ENCODE measurements at places on chromosomes 16 and 17.

DNA sequence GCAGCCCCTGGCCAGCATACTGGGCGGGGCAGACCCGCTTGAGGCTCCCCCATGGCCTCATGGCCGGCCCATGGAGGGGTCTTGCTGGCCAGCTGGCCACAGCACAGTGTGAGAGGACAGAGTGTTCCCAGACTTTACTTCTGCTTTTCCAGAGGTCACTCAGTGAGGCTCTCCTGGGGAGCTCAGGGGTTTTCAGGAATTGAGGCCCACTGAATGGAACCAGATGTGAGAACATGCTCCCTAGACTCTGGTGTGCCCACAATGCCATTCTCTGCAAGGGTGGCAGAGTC is 21.2 kb downstream of the ATP6V0D1 start:
- no peak overlapping the region for H3K27ac ChIP-seq
- no peak for DNase-seq
- peaks cover 7% of the 10 kb centered on the region for H3K4me1 ChIP-seq
- H3K27me3 ChIP-seq = no peaks in the 10 kb centered on the region
- H3K36me3 ChIP-seq = peaks cover 8% of the 10 kb centered on the region

GRCh38 chr17:30212750-30213149 is 22.7 kb downstream of the SLC6A4 start:
- H3K4me3 ChIP-seq = no peak overlapping the region
- no peaks in the 10 kb centered on the region for H3K36me3 ChIP-seq
- peaks cover 41% of the 10 kb centered on the region for H3K27me3 ChIP-seq

GRCh38 chr17:68288804-68289203 is 2.1 kb downstream of the SLC16A6 start:
- H3K4me1 ChIP-seq = peaks cover 45% of the 10 kb centered on the region
- H3K27ac ChIP-seq = peak overlapping the region; percentile 70
- H3K36me3 ChIP-seq = peaks cover 7% of the 10 kb centered on the region

- peaks cover 7% of the 10 kb centered on the region for H3K27me3 ChIP-seq
- H3K36me3 ChIP-seq = no peaks in the 10 kb centered on the region
- no peak overlapping the region for H3K4me3 ChIP-seq
- H3K27ac ChIP-seq = no peak overlapping the region
- no peak for DNase-seq
- peaks cover 19% of the 10 kb centered on the region for H3K4me1 ChIP-seq
Observed at GRCh38 chr17:65095465-65095864, 38.9 kb upstream of the GNA13 start.

- no peak overlapping the region for H3K27ac ChIP-seq
- peaks cover 59% of the 10 kb centered on the region for H3K36me3 ChIP-seq
- DNase-seq = no peak
- no peak overlapping the region for H3K4me3 ChIP-seq
- no peaks in the 10 kb centered on the region for H3K27me3 ChIP-seq
Observed at GRCh38 chr16:11136600-11136999, 119.4 kb downstream of the SOCS1 start.

DNA sequence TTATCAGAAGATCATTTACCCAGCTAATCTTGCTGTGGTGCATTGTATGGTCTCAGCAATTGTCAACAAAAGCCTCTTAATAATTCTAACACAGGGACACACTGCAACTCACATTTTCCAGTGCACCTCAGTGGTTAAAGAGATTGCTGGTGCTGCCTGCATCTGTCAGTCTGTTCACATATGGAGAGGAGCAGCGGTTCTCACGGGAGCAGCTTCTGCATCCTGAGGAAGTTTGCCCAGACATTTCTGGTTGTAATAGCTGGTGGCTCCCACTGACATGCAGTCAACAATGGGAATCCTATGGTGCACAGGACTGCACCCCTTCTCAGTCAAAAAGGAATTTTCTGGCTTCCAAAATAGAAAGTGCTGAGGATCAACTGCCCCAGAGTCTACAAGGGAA is 7.8 kb downstream of the GGA2 start:
- H3K27me3 ChIP-seq = no peaks in the 10 kb centered on the region
- H3K36me3 ChIP-seq = peaks cover 11% of the 10 kb centered on the region
- DNase-seq = no peak
- H3K4me1 ChIP-seq = peaks cover 68% of the 10 kb centered on the region
- no peak overlapping the region for H3K4me3 ChIP-seq

DNA sequence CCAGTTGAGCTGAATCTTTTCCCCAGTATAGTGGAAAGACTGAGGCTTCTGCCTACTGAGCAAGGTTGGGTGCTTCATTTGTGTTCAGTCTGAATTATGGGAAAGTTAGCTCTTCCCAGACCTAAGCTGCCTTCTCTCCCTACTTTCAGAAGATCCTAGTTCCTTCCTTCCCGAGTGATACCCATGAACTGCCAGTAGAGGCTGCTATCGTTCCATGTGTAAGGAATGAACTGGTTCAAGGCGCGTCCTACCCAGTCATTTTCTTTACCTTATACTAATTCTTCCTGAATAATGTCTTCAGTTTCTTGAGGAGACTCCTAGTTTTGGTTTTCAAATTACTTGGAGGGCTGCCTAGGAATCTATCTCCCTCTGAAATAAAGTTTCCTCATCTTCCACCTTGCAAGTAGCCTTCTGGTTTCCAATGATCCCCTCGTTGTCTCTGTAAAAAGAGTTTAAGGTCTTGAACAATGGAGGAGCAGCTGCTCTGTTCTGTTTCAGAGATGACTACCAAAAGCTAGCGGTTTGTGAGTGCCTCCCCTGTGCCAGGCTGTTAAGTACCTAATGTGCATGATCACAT is 934 bp upstream of the AOC2 start:
- peaks cover 2% of the 10 kb centered on the region for H3K4me1 ChIP-seq
- H3K27ac ChIP-seq = no peak overlapping the region
- H3K4me3 ChIP-seq = no peak overlapping the region
- no peaks in the 10 kb centered on the region for H3K27me3 ChIP-seq
- H3K36me3 ChIP-seq = peaks cover 52% of the 10 kb centered on the region

DNA sequence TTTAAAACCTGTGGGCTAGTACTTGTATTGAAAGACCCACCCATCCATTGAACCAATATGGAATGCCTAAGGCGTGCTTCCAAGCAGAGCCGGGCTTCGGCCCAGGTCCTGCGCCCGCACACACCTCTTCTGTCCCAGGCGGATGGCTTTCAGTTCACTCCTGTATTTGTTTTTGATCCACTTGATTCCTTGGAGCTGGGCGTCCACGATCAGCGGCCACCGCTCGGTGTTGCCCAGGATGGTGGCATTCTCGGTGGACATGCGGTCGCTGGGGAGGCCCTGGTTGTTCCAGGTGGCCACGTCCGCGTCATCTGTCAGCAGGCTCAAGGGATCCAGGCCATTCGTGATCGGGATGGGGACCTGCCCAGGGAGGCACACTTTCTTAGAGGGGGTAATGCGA is 75.9 kb downstream of the PGS1 start:
- H3K27me3 ChIP-seq = peaks cover 11% of the 10 kb centered on the region
- DNase-seq = no peak
- peaks cover 2% of the 10 kb centered on the region for H3K4me1 ChIP-seq
- no peak overlapping the region for H3K27ac ChIP-seq

DNA sequence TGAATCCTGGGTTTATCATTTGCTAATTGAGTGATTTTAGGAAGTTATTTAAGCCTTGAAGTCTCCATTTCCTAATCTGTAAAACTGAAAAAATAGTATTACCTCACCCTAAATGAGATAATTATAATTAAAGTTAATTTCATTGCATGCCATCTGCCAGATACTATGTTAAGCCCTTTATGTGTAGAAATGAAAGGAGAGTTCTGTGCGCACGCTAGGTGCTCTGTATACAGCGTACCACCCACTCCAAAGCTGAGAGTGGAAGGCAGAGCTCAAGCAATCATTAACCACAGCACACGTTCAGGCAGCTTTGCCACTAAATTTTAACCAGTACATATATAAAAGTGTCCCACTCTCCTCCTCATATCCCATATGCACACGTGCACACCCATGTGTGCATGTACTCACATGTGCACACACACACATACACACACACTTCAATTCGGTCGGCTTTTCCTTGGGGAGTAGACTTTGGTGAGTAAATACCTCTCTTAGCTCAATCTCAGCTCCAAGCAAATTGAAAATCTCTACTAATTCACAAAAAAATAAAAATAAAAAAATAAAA is 204.8 kb downstream of the GRIN2A start:
- H3K4me1 ChIP-seq = no peaks in the 10 kb centered on the region
- no peaks in the 10 kb centered on the region for H3K36me3 ChIP-seq
- no peak for DNase-seq
- no peaks in the 10 kb centered on the region for H3K27me3 ChIP-seq

GRCh38 chr17:66715745-66716156 is 119.2 kb upstream of the CACNG5 start:
- H3K4me1 ChIP-seq = peaks cover 29% of the 10 kb centered on the region
- H3K4me3 ChIP-seq = no peak overlapping the region
- H3K36me3 ChIP-seq = peaks cover 31% of the 10 kb centered on the region
- peak overlapping the region; percentile 39 for H3K27ac ChIP-seq
- H3K27me3 ChIP-seq = no peaks in the 10 kb centered on the region

DNA sequence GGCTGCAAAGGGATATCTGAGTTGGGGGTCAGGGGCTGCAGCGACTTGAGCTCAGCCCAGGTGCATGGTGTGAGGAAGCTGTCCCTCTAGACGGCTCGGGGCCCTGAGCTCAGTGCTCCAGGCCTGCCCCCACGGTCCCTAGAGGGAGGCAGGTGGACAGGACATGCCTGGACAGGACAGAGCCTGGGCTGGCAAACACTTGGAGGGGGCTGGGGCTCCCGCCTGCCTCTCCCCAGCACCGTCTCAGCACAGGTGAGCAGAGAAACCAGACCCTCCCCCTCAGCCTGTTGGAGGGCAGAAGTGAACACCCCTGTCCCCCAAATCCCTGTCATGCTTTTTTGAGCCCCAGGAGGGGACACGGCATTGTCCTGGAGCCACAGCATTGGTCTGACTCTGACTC is 11.4 kb upstream of the SLC38A10 start:
- no peaks in the 10 kb centered on the region for H3K36me3 ChIP-seq
- no peak overlapping the region for H3K4me3 ChIP-seq
- peaks cover 4% of the 10 kb centered on the region for H3K4me1 ChIP-seq
- DNase-seq = no peak

DNA sequence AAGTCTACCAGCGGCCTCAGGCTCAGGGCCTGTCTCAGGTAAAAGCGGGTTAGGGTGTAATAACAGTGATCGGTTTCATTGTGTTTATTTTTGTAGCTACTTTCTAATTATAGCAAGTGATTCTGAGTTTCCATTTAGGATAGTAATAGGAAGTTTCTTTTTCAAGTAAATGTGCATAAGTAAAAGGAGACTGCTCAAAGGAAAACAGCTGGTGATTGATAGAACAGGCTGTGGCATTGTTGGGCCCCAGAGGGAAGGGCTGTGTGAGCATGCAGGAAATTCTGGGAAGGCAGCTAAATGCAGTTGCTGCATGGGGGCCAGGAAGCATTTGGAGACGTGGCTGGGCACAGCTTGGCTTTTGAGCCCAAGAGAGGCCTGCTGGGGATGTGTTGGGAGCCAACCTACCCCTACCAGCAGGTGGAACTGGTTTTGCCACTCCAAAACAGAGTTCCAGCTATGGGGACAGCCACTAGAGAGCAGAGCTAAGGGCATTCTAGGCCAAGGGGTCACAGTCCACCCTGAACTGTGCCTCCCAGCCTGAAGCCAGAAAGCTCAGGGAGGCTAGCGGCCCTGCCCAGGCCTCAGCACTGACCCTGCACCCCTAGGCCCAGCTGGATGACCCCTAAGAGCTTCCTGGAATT is 12.6 kb downstream of the SNX20 start:
- H3K4me3 ChIP-seq = no peak overlapping the region
- DNase-seq = no peak
- peaks cover 55% of the 10 kb centered on the region for H3K4me1 ChIP-seq
- H3K27ac ChIP-seq = peak overlapping the region; percentile 96
- H3K27me3 ChIP-seq = no peaks in the 10 kb centered on the region

- peaks cover 2% of the 10 kb centered on the region for H3K36me3 ChIP-seq
- peak overlapping the region; percentile 95 for H3K27ac ChIP-seq
- H3K4me3 ChIP-seq = peak overlapping the region; percentile 35
Observed at GRCh38 chr16:87778476-87778829, 12.7 kb upstream of the KLHDC4 start.

- no peaks in the 10 kb centered on the region for H3K27me3 ChIP-seq
- DNase-seq = peak; percentile 29
- H3K27ac ChIP-seq = peak overlapping the region; percentile 97
- peaks cover 84% of the 10 kb centered on the region for H3K4me1 ChIP-seq
Observed at GRCh38 chr16:11669380-11670146, 1.3 kb downstream of the SNN start.

- H3K27me3 ChIP-seq = no peaks in the 10 kb centered on the region
- H3K4me3 ChIP-seq = no peak overlapping the region
- peaks cover 67% of the 10 kb centered on the region for H3K36me3 ChIP-seq
- H3K27ac ChIP-seq = no peak overlapping the region
Observed at GRCh38 chr17:57269598-57270255, 13.4 kb downstream of the MSI2 start.

GRCh38 chr16:57783116-57783515 is 19.2 kb downstream of the KIFC3 start:
- H3K27ac ChIP-seq = no peak overlapping the region
- DNase-seq = no peak
- no peaks in the 10 kb centered on the region for H3K27me3 ChIP-seq
- H3K4me1 ChIP-seq = no peaks in the 10 kb centered on the region
- H3K4me3 ChIP-seq = no peak overlapping the region

DNA sequence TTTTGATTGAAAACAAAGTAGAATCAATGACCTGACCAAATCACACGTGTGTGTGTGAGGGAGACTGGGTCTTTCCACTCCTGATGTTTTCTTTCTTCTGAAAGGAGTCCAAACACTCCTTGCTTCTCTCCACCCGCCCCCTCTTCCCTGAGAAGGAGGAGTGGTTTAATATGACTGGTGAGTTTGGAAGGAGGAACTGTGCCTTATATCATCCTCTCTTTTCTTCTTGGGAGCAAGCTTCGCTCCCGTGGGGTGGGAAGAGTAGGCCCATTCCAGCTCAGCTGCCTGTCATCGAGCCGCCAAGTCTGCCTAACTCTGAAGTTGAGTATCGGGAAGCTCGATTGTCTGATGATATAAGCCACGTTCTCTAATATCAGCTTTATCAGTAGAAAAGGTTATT is 96.5 kb downstream of the YPEL2 start:
- no peaks in the 10 kb centered on the region for H3K36me3 ChIP-seq
- H3K27ac ChIP-seq = no peak overlapping the region
- no peak overlapping the region for H3K4me3 ChIP-seq
- no peak for DNase-seq
- H3K27me3 ChIP-seq = peaks cover 5% of the 10 kb centered on the region

- no peaks in the 10 kb centered on the region for H3K27me3 ChIP-seq
- peak overlapping the region; percentile 83 for H3K27ac ChIP-seq
- H3K4me1 ChIP-seq = peaks cover 85% of the 10 kb centered on the region
- no peak overlapping the region for H3K4me3 ChIP-seq
- peaks cover 53% of the 10 kb centered on the region for H3K36me3 ChIP-seq
Observed at GRCh38 chr16:17360693-17361122, 110.1 kb downstream of the XYLT1 start.

DNA sequence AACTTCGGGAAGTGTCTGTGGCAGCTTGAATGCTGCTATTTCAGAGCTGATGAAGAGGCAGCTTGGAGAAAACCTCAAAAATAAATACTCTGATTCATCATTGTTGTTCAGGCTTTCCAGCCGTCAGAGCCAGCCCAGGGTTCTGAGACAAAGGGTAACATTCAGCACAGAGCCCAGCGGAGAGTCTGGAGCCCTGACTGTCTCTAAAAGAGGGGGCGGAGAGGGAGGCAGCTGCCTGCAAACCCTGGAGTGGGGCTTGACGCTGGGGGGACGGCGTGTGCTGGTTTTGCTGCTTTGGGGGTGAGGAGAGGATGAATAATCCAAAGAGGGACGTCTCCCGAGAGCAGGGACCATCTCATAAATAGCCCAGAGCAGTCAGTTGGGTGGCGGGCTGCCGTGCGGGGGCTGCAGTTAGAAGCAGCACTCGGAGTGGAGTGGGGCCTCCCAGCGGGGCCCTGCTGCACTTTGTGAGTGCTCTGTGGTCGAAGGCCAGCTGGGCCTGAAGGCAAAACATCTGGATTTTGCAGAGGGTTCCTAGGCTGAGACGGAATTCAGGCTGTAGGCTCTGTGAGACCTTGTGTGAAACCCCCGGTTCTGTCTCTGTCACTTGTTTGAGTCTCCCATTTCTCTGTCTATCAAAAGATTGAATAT is 237.8 kb downstream of the PRKCA start:
- peaks cover 44% of the 10 kb centered on the region for H3K4me1 ChIP-seq
- H3K36me3 ChIP-seq = peaks cover 17% of the 10 kb centered on the region
- no peak overlapping the region for H3K27ac ChIP-seq
